NCI-H510A treated with DMSO at 0.1 percent for 48 hours (cell line): ENCODE measurements at places on chromosomes 4 and X.
A peak's percentile ranks its signal among the peaks of the same experiment; 100 is the strongest.

DNA sequence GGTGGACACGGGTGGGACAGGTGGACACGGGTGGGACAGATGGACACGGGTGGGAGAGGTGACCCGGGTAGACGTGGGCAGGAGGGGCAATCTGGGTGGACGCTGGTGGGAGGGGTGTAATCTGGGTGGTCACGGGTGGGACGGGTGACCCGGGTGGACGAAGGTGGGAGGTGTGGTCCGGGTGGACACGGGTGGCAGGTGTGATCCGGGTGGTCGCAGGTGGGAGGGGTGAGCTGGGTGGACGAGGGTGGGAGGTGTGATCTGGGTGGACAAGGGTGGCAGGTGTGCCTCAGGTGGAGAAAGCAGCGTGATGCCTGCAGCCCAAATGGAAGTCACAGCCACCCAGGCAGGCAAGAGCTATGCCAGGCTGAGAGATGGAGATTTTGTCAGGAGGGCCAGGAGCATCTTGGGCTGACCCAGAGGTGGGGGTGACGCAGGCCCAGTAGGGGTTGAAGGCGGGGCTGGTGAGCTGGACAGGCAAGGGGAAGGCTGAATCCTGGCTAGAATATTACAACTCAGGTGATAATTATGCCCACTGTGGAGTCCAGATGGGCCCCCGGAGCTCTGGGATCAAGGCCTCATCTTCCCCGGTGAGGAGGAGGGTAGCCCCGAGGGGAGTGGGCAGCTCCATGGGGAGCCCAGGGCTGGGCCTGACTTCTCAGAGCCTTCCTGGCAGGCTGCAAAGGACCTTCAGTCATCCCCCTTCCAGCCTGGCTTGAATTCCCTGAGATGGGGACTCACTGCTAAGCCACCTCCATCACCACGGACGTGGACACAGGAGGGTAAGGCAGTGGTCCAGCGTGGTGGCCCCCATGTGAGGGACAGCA, 100.0 kb downstream of the ADRA2C start:
- no peak for DNase-seq

DNA sequence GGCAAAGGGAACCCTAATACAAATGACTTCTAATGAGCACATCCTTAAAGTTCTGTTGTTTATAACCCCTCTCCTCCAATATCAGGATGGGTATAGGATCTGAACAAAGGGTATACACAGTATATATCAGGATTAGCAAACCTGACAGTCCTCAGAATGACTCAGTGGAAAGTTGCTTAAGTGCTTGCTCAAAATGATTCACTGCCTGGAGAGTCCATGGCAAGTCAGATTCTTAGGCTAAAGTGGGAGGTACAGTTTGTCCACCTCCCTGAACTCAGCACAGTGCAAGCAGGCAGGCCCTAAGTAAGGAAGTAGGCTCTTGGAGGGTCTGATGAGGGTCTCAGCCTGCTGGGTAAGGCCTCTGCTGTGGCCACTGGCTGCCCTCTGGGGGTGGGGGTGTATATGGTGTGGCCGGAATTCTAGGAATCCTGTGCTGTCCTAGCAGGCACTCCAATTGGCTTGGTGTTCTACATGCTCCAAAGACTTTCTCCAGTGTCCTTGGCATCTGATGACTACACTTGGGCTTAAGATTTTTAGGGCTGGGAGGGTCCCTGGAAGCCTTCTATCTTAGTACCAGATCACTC, 54.3 kb downstream of the CHRDL1 start:
- DNase-seq: no peak

GRCh38 chr4:102578819-102579218, 77.7 kb downstream of the NFKB1 start:
- DNase-seq: no peak

DNA sequence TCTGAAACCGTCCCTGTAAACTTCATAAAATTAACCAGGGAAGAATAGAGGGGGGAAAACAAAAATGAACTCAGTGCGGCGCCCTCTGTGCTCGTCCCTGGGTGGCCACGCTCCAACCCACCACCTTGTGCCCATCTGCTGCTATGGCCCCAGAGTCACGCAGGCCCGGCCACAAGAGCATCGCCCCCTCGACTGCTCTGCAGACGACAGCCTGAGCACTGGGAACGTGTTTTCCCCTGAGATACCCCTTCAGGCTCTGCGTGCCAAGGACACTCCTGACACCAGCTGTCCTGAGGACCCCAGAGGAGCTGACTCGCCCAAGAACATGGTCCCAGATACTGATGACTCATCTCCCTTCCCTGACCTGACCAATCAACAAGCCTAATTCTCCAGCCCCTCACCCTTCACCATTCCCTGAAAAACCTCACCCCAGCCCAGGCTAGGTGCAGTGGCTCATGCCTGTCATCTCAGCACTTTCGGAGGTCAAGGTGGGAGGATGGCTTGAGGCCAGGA, 64.1 kb upstream of the GPR78 start:
- DNase-seq: no peak

DNA sequence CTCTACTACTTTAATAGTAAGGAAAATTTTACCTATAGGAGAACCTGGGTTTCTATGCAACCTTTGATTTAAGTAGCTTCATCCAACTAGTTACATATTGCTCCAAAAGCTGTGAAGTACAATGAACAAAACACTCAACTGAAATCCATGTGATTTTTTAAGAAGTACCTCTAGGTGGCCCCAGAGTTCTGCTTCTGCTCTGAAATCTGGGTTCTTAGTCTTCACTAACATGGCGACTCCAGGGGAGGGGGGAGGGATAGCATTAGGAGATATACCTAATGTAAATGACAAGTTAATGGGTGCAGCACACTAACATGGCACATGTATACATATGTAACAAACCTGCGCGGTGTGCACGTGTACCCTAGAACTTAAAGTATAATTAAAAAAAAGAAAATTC, 73.4 kb upstream of the MAGEB2 start:
- peak; percentile 30 for DNase-seq

GRCh38 chr4:140156529-140157171, 2.7 kb upstream of the MAML3 start:
- DNase-seq: no peak

- DNase-seq: no peak
These were observed 226.9 kb upstream of the MID1 start for GRCh38 chrX:10847333-10847732.

- no peak for DNase-seq
These were observed 83.7 kb downstream of the TEX13A start for GRCh38 chrX:105136786-105137185.

GRCh38 chr4:95092766-95093165, 335.0 kb downstream of the BMPR1B start:
- peak; percentile 52 for DNase-seq

- peak; percentile 4 for DNase-seq
These were observed 38.8 kb upstream of the STIM2 start for GRCh38 chr4:26821677-26822503.

GRCh38 chr4:47390428-47391125, 72.9 kb downstream of the COMMD8 start:
- DNase-seq: no peak

DNA sequence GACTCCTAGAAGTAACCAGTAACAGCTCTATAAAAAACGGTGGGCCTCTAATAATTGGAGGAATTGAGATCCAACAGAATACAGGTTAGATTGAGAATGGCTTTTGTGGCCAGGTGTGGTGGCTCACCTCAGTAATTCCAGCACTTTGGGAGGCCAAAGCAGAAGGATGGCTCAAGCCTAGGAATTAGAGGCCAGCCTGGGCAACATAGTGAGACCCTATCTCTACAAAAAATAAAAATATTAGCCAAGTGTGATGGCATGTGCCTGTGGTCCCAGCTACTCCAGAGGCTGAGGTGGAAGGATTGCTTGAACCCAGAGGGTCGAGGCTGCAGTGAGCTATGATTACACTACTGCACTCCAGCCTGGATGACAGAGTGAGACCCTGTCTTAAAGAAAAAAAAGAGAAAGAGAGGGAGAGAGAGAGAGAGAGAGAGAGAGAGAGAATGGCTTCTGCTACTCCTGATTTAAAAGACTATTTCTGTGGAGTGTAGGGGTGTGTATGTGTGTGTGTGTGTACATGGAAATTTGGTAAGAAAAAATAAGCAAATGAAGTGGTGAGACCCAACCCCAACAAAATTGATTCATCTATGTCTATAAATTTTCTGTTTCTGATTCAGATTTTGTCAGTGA, 89.3 kb downstream of the FRMPD4 start:
- DNase-seq: no peak

- no peak for DNase-seq
These were observed 24.9 kb downstream of the PALLD start for GRCh38 chr4:168521721-168522120.

- peak; percentile 7 for DNase-seq
These were observed 1.3 kb downstream of the NEXMIF start for GRCh38 chrX:74923942-74924448.

GRCh38 chr4:32631831-32632230, 1911.7 kb downstream of the PCDH7 start:
- DNase-seq: no peak

DNA sequence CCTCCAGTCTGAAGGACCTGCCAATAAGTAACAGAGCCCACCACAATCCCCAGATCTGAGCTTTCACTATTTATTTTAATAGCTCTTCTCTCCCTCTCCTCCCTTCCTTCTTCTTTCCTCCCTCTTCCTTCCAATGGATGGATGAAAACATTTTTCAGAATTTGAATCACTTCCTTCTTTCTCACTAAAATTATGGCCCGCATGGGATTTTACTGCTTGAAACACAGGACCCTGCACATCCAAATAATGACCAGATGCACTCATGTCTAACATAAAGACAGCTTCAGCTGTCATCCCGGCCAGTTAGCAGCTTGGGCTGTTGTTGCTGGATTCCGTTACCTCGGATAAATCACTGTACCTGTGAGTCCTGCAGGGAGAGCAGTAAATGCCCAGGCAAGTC, 5.4 kb upstream of the PHEX start:
- DNase-seq: no peak

- no peak for DNase-seq
These were observed 258.1 kb downstream of the UNC5C start for GRCh38 chr4:95290702-95291101.

DNA sequence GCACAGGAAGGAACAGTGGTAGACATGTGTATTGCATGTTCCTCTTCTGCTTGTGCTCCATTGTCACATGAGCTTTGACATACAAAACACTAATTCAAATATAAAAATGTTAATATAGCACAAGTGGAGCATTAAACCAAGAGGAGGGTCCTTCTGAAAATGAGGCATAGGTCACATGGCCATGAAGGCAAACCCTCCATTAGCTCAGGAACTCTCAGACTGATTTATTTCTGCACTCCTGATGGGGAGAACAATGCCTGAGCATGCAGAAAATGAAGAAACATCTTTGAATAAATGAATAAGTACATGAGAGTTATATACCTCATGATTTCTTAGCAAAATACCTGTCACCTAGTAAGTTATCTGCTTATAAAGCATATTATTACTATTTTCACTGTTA, 769.2 kb upstream of the EPHA5 start:
- DNase-seq: no peak

GRCh38 chr4:174423257-174423944, 98.9 kb downstream of the HPGD start:
- no peak for DNase-seq

DNA sequence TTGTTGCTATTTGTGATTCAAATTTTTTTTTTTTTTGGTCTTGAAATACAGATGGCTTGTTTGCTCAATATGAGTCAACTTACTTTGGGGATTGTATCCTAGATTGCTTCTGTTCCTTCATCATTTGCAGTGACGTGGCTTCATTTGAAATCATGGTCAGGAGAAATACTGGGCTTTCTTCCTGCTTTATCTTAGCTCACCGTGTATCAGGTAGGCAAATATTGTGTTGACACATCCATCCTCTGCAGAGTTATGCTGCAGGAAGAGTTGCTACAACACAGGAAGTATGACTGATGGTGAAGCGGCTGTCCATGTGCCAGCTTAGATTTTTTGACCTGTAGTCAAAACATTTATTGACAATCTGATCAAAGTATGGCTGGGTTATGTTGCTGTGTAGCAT, 232.2 kb downstream of the C4orf33 start:
- DNase-seq: no peak

DNA sequence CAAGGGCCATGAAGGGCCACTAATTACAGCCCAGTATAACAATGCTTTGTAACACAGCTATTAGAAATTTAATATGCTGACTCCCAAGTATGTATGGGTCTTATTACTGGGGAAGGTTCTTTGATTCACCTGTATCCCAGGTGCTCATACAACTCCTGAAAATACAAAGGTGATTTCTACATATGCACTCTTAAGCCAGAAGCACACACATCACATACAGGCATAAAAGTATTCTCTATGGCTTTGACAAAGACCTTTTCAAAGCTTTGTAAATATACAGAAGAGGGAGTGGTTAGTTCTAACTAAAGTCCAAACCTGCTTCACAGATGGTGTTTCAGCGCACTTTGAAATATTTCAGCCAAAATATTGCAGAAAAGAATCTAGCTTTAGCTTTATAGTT, 191.5 kb downstream of the SNCA start:
- DNase-seq: no peak

DNA sequence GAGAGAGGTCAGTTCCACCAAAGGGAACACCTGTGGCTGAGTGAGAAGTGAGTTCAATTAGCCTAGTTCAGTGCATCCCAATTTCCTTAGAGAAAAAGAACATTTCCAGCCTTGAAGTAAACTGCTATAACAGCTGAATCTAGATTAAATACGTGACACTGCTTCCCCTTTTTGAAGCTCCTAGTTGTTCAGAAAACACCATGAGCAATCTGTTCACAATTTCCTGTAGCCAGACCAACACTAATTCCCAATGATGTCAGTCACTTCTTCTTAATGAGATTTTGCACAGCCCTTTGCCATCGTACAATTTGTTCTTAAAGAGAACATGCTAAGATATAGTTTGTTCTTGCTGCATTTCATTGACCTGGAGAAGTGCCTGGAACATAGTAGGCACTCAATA, 144.6 kb upstream of the EDNRA start:
- DNase-seq: no peak

DNA sequence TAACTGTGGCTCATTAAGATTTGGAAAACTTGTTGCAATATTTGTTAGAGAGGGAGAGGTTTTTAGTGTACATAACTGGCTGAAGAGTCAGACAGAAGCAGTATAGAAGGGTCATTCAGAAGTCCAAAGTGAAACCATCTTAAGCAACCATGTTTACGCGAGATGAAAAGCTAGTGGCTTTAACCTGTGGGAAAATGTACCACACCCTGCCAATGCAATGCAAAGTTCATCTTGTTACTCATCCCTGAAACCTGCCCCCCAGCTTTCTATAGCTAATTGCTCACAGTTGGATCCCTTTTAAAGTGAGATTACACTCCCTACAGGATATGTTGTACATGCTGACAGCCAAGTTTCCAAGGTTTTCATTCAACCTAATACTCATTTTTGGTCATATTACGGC, 96.7 kb upstream of the RAPGEF2 start:
- DNase-seq: no peak

DNA sequence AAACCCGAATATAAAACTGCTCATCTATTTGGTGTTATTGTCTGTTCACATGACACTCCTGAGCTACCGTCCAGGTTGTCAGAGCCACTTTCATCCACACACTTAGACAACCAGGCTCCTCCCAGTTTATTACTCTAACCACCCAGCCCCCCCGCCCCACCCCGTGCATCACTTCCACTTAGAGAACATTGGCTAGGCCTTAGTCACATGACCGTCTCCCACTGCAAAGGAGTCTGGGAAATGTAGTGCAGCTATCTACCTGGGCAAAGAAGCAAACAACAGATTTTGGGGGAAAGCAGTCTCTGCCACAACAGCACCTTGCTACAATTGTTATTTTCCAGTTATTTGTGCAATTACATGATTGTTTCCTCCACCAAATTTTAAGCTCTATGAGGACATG, 57.6 kb upstream of the RBPJ start:
- no peak for DNase-seq

- no peak for DNase-seq
These were observed 148.2 kb downstream of the COMMD8 start for GRCh38 chr4:47315346-47315745.

GRCh38 chrX:13374364-13374763, 54.5 kb upstream of the ATXN3L start:
- DNase-seq: no peak
